SK-N-SH (cell line): ENCODE measurements at places on chromosomes 12 and 14. TPM values are rescaled to one million over a fixed set of nuclear protein-coding genes. Genes with fewer than 3 reads are reported as not detected.

Gene TMEM121
- polyA plus RNA-seq = 7.2 and 9.1 TPM in 2 replicates

DNA sequence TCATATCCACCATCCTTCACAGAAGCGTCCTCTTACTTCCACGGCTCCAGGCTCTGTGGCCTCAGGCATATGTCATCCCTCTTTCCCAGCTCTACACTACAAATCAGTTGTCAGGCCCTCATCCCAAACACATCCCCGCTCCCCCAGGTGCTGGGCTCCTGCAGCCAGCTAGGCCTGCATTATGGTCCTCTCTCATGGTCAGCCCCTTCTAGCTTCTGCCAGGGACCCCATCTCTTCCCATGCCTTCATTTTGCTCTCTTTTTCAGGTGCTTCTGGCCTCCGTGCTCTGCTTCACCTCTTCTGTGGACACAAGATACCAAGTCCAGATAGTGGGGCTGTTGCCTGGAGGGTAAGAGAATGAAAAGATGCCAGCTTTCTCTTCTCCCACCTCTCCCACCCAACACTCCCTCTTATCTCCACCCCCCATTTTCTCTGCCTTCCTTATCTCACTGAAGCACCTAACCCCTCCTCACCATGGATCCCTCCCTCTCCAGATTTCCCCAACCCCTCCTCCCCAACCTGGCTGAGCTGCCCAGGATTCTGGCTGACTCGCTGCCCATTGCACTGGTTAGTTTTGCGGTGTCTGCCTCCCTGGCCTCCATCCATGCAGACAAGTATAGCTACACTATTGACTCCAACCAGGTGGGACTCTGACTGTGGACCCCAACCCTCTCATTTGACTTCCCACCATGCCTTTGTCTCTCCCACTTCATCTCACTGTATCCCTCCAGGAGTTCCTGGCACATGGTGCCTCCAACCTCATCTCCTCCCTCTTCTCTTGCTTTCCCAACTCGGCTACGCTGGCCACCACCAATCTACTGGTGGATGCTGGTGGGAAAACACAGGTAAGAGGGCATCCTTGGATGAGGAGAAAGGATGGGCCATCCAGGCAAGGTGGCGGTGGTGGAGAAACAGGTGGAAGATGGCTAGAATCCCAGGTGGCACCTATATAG lies 10.4 kb downstream of the B4GALNT1 start:
- no peak for DNase-seq

DNA sequence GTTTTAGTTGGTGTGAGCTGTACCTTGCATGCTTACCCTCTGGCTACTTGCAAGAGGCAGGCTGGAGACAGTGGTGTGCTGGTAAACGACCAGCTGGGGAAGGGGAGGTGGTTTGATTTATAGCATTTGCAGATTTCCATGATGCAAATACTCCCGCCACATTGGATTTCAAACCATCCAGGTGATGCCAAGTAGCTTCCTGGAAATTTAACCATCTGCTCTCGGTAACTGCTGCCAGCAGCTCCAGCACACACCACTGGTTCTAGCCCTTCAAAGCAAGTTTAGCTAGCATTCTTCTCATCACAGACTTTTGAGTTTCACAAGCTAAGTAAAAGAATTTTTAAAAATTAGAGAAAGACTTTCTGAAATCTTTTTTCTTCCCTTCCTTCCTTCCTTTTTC lies 104.5 kb upstream of the AMIGO2 start:
- no peak for DNase-seq

Gene GLIPR1L1
- not detected in 2 replicates for polyA plus RNA-seq

Gene PAX9
- polyA plus RNA-seq = not detected in 2 replicates

- no peak for DNase-seq
Measured at GRCh38 chr14:90600619-90601018, 203.8 kb downstream of the CALM1 start.

Gene PLEKHG3
- 4.9 and 5.1 TPM in 2 replicates for polyA plus RNA-seq

Gene SRRM4
- polyA plus RNA-seq = 0.03 and 0.05 TPM in 2 replicates

Gene HOXC12
- polyA plus RNA-seq = not detected in 2 replicates

Gene KRT3
- polyA plus RNA-seq = not detected in 2 replicates

Gene PTHLH
- 29.0 and 29.1 TPM in 2 replicates for polyA plus RNA-seq

DNA sequence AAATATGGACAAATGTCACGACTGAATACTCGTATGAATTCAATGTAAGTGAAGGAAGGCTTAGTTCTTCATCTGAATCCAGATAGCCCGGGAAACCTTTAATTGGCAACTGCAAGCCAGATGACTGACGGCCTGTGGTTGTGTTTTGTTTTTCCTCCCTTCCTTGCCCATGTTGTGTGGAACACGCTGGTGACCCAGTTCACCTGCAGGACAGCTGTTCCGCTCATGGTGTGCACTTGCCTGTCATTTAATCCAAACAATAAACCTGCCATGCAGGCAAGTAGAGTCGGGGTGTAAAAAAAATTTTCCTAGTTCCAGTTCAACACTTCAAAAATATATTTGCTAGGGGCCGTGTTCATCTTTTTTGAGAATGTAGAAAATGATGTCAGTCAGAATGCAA lies 88.0 kb downstream of the TMEM132D start:
- DNase-seq = no peak

Gene BCL2L14
- not detected in 2 replicates for polyA plus RNA-seq
